Kasumi-1 (cell line): ENCODE measurements at places on chromosomes 6 and 20.

- no peak for DNase-seq
These were observed 48.0 kb upstream of the BHLHE23 start for GRCh38 chr20:63054681-63055240.

DNA sequence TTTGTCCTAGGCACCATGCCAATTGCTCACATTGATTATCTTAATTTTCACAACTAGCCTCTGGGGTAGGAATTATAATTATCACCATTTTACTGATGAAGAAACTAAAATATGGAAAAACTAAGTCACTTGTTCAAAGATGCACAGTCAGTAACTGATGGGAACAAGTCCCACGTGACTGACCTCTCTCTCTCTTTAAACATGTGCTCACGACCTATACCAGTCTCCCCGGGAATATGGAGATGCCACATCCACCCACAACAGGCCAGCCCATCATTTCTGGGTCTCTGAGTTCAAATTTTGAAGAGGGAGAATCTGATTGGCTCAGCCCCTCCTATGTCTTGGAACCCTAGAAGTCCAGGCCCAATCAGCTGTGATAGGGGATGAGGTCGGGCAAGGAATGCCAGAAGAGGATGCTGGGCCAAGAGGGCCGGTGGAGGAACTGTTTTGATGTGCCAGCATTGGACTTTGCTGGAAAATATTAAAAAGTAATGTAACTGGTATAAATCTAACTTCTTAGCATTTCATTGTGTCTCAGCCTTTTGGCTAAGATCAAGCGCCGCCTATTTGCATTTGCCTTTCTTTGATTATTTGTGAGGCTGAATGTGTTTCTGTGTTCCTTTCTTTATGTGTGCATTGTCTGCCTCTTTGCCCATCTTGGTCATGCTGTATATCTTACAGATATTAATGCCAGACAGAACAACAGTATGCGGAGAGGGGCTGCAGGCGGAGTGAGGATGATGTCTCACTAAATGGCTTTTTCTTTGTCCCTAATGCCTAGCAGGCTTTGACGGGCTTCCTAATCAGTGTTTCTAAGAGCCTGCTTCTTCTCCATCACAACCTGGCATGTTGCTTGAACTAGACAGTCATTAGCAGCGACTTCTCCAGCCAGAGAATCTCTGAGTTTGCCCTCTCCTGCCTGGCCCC lies 126.6 kb downstream of the VEGFA start:
- DNase-seq = no peak

DNA sequence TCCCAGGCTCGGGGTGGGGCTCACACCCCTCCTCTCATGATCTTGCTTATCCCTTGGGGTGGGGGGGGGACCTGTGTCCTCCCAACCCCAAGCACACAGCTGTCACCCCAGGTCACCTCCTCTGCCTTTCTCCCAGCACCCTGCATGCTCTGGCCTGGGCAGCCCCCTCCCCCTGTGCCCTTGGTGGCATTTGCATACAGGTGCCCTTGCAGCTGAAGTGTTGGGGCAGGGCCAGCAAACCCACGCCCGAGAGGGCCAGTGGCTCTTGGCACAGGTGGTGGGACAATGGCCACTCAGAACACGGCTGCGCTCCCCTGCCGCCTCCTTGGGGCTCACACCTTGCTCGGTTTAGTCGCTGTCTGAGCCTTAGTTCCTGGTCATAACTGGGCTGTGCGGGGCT lies 11.3 kb upstream of the MYT1 start:
- no peak for DNase-seq

DNA sequence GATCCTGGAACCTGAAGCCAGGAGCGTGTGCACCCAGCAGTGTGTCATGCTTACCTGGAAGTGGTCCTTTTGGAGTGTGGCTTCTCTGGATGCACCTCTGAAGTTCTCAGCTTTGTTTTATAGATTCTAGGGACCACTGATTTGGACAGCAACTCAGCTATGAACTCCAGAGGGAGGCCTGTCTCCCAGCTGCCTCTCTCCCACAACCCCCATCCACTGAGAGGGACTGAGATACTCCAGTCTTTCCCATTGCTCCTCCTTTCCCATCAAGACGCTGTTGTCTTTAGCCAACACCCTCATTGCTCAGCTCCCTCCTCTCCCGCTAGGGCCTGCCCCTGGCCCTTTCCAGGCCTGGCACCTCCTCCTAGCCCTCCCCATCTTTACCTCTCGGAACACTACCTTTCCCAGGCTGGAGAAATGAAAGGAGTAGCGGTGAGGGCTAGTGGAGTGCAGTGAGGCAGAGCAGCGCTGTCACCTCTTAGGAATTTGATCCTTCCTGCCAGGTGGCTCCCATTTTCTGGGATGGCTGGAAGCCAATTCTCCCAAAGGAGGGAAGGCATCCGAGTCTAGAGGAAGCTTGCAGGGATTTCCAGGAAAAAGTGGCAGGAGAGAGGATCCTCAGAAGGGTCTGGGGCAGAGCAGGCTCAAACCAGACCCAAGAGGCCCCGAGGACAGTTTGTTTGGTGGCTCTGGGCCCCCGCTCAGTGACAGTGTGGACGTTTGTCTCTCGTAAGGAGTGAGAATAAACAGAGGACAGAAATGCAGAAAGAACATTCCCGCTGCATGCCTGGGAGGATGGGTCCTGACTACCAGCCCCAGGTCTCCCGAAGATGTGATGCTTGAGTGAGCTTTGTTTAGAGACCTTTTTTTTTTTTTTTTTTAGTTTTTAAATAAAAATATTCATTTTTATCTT lies at the start of gene LRRN4:
Gene LRRN4, minus strand, starts transcription at position 285 of the 913 bp plus-strand sequence. CDS start 1,261 bp downstream, outside the sequence.
- no peak for DNase-seq
